ENCODE measurements at places on chromosomes 2 and 18.

GRCh38 chr2:150144546-150145298, 342.7 kb downstream of the RND3 start:
- peak; percentile 55 for DNase-seq

DNA sequence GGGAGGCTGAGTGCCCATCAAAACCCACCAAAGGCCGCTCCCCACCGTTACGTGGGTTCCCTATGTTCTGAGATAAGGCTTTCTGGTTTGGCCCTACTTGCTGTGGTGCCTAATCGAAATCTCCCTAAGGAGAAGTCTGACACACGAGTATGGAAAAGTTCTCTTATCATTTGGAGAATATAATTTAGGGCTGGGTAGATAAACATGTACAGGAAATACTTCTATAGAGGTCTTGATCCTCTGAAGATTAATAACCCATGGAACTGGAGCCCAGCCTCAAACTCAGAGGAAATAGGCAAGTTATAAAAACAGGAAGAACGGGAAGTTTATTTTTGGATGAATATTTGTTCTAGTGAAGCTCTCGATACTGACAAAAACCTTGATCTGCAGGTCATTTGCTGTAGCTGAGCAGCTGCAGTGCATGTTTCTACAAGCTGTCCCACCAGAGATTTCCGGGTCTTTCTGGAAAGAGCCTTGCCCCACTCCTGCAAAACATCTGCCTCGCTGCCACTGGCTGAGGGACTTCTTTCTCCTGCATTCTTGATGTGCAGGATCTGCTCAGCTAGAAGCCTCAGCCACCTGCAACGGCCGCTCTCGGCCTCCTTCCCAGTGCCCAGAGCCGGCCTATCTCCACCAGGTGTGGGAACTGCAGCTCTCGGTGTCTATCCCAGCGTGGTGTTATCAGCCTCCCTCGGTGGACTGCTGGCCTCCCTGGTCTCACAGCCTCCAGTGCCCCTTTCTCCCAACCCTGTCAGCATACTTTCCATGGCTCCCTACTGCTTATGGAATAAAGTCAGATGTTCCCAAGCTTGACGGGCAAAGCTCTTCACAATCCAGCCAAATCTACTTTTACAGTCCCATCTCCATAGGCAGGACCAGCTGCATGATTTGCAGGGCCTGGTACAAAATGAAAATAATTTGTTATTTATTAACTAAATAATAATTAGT, 48.6 kb downstream of the SPRED2 start:
- no peak for DNase-seq

- DNase-seq, result no peak
Measured at GRCh38 chr2:38317725-38318124, 59.3 kb downstream of the ATL2 start.

- no peak for DNase-seq
Measured at GRCh38 chr2:47519604-47520301, 116.8 kb downstream of the MSH2 start.

GRCh38 chr18:47730795-47731194, 199.7 kb downstream of the SMAD2 start:
- DNase-seq, result peak; percentile 30

DNA sequence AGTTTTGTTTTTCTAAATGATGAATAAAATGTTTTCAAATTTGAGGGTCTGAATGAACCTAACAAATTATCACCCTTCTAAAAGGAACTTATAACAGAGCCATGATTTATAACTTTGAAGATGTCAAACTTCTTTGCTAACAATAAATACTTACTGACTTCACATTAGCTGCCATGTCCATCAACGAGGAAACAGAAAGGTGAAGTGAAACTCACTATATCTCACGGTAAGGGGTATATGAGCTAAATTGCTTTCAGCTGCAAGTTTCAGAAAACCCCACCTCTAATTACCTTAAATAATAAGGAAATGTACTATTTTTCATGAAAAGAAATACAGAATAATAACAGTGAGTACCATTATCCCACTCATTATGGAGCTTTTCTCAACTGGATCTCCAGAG, 350.8 kb upstream of the NT5C1B start:
- DNase-seq, result no peak

GRCh38 chr2:135820003-135820618, 16.9 kb downstream of the LCT start:
- DNase-seq, result peak; percentile 56

DNA sequence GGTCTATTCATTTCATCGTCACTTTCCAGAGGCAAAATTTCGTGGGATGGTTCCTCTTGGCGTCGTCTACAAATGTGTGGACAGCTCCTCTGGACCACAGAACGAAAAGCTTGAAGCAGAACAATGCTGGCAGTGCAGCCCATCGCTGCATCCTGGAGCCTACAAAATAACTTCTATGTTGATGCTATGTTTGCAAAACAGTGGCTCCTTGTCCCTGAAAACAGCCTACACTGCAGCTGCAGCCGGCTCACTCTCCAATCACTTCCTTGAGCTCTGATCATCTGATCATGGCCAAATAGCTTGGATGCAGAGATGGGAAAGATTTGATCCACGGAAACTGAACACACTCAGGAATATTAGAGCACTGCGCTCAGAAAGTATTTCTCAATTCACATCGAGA, 60.0 kb downstream of the DOCK10 start:
- no peak for DNase-seq

DNA sequence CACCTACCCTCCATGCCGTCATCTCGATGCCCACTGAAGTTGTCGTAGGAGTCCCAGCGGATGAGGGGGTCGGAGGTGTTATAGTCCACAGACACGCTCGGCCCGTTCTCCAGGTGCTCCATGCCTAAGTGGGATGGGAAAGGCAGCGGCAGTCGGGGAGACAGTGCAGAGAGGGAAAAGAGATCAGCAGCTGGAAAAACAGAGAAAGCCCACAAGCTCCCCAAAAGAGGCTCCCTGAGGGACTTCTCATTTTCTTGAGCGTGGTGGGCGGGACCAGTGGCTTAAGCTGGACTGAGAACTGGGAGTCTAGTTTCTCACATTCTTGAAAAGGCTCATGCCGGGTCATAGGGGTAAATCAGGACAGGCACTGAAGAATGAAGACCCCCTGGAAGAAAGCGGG, 121.9 kb downstream of the TNS1 start:
- DNase-seq, result peak; percentile 28

DNA sequence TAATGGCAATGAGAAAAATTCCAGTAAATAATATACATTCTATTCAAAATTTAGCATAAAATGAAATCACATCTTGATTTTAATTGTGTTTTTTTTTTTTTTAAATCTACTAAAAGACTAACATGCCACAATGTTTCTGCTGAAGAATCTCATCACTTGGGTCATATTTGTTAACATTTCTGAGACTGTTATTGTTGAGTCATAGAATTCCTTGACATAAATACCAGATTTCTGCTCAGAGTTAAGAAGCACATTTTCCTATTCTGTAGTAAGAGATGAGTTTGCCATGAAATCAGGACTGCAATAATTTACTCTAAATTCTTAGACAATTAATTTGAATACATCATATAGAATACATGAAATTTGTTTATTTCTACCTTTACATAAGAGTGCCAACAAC, 154.9 kb upstream of the KYNU start:
- DNase-seq, result peak; percentile 22

DNA sequence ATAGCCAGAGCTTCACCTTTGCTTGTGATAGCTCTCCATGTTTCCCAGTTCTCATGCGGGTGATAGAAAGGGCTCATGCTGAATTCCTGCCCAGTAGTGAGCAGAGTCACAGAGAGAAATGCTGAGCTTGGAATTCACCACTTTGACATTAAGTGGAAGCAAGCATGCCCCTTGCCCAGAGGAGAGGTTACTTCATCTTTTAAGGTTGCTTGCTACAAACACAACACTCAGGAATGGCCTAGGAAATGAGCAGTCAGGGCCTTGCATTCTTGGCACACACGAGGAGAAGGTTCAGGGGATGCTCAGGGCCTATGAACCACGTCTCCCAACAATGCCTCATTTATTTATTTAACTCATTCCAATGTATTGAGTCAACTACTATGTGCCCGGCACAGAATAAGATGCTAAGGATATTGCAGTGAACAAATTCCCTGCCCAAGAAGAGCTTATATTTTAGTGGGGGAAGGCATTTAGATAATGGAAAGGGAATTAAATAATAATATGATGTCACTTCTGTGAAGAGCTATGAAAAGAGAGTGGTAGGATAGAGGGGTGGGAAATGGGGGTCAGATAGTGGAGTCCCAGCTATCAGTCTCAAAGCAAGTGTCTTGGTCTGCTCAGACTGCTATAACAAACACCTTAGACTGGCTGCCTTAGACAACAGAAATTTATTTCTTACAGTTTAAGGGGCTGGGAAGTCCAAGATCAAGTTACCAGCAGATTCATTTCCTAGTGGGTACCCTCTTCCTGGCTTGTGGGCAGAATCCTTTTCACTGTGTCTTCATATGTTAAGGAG, 42.1 kb downstream of the DDX18 start:
- DNase-seq, result peak; percentile 93

GRCh38 chr2:183089192-183089851, 10.8 kb downstream of the DUSP19 start:
- DNase-seq, result no peak

GRCh38 chr2:140144611-140145010, 1364.4 kb upstream of the NXPH2 start:
- no peak for DNase-seq

- DNase-seq, result no peak
Measured at GRCh38 chr2:133867166-133867565, 298.9 kb upstream of the NCKAP5 start.

- peak; percentile 52 for DNase-seq
Measured at GRCh38 chr2:18118703-18119102, 240.2 kb downstream of the KCNS3 start.

GRCh38 chr2:216031960-216032689, 18.8 kb upstream of the MREG start:
- DNase-seq, result peak; percentile 83

DNA sequence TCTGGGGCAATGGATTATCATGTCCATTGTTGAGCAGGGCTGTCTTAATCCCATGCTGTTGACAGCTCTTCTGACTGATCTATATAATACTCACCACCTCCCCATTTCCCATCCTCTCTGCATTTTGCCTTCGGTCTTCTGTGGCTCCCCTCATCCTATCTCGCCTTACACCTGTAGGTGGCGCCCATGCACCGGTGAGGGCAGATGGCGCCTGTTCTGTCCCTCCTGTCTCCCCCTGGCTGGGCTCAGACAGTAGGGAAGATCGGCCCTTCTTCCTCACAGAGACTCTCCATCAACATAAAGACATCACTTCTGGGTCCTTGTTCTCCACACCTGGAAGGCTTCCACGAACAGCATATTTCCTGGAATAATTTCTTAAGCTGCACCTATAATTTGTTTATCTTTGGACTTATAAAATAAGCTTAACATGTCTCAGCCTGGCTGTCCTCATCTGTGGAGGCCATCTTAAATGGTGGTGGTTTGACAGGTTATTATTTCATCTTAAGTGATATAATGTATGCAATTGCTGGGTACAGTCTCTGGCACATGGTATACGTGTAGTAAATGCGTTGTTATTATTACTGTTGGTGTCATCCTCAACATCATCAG, 10.9 kb upstream of the CDH20 start:
- DNase-seq, result peak; percentile 66

- no peak for DNase-seq
Measured at GRCh38 chr18:69064063-69064462, 266.2 kb downstream of the CCDC102B start.

GRCh38 chr2:72238311-72238710, 90.6 kb upstream of the CYP26B1 start:
- DNase-seq, result no peak

DNA sequence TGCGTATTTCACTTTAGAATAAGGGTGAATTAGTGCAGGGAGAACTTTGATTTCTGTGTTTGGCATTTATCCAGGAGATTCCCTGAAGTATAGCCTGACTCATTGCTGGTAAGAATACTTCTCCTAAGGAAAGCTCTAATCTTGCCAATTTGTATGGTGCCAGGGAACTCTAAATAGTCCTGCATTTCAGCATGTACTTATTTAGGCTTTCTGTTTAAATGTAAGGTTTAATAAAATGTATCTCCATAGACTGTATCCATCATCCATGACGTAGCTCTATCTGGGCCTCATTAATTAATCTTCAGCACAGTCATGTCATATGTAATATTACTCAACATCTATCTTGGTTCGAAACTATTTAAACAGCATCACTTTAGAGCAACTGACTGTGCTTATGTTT, 127.7 kb downstream of the DOK6 start:
- DNase-seq, result peak; percentile 72

- peak; percentile 78 for DNase-seq
Measured at GRCh38 chr2:145094370-145094769, 574.5 kb upstream of the ZEB2 start.

DNA sequence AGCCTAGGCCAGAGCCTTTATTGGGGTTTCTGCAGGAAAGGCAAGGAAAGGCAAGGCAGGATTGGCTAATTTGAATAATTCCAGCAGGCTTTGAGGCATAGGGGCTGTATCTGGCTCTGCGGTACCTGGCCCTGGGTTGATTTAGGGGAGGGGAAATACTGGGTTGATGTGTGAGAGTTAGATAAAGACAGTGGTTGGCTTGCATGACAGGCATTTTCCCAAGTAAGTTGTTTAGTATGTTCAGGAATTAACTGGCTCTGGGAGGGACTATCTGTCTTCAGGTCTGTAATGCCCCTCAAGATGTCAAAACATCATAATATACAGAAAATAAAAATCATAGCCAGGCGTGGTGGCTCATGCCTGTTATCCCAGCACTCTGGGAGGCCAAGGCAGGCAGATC, 98.7 kb downstream of the UBR3 start:
- DNase-seq, result no peak

Data from fibroblast of upper back skin (primary cell).